ENCODE measurements at places on chromosomes 2 and 18. TPM values are rescaled to one million over a fixed set of nuclear protein-coding genes. Genes with fewer than 3 reads are reported as not detected.
A peak's percentile ranks its signal among the peaks of the same experiment; 100 is the strongest.

DNA sequence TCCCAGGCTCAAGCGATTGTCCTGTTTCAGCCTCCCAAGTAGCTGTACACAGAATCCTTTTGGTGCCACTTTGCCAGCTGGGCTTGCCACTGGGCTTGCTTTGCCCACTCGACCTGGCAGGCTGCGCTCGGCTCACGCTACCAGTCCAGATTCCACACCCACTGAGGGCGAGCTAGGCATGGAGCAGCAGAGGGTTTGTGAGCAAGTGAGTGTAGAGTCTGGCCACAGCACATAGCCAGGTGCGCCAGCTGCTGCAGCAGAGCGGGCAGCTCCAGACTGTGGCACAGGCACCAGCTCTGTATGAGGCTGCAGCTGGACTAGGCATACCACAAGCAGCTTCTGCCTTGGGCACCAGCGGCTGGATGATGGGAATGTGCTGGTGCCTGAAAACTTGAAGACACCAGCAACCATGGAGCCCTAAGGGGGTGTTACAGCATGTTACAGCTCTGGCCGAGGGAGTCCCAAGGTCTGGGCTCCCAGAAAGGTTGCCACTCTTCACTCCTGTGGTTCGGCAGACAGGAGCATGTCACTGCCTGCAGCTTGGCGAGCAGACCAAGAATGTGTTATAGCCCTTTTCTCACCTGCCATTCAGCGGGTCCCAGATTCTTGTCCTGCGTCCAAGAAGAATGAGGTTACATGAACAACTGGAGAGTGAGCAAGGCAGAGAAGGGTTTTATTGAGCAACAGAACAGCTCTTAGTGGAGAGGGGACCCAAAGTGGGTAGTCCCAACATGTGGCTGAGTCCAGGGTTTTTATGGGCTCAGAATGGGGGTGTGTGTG is 12.9 kb downstream of the SMARCAL1 start:
- no peak for DNase-seq

DNA sequence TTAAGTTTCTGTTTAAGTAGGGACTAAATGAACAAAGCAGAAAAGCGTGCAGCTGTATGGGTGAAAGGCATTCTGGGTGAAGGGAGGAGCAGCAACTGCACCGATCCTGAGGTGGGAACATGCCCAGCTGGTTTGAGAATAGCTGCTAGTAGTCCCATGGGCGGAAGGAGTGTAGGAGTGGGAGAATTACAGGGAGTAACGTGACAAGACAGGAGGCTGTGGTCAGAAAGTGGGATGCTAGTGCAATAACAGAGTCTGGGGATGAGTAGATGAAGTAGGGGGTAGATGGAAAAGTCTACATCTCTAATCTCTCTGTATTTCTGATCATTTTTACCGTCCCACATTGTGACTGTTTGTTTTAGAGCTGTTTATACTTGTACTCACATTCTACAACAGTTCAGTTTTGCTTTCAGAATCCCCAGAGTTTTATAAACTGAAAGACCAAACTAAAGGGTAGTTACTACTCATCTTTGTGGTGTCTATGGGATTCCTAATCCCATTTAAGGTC is 118.9 kb downstream of the LCLAT1 start:
- DNase-seq = no peak

GRCh38 chr2:136381722-136382633 is 264.0 kb upstream of the CXCR4 start:
- DNase-seq = no peak

GRCh38 chr18:11767935-11768334 is 78.9 kb downstream of the GNAL start:
- no peak for DNase-seq

- DNase-seq = no peak
Measured at GRCh38 chr2:53473775-53474311, 293.8 kb upstream of the CHAC2 start.

GRCh38 chr2:12861344-12861930 is 144.7 kb downstream of the TRIB2 start:
- no peak for DNase-seq

DSC3 gene
- 0.49 TPM for total RNA-seq

SLC11A1 gene
- 13.8 TPM for total RNA-seq

GRCh38 chr2:203501873-203502272 is 33.2 kb downstream of the RAPH1 start:
- DNase-seq = no peak

- no peak for DNase-seq
Measured at GRCh38 chr2:80299661-80300060, 4.9 kb downstream of the LRRTM1 start.

GRCh38 chr2:22449696-22450095 is 935.3 kb upstream of the KLHL29 start:
- DNase-seq = no peak

- DNase-seq = no peak
Measured at GRCh38 chr2:234427081-234428061, 69.5 kb downstream of the ARL4C start.

DNA sequence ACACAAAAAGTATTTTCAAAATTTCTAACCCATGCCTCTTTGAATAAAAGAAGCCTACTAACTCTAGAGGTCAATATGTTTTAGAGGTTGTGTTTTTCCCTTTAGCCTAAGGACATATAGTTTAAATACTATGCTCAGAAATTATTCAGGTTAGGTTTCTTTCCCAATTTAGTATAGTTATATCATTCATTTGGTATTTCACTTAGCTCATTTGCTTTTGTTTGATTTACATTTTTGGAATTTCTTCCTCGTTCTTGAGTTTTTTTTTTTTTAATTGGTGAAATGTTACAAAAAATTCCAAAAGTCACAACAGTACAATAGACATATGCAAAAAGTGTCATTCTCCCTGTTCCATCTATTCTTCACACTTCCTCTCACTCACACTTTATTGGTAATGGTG is 371.3 kb upstream of the TNP1 start:
- no peak for DNase-seq

SCYGR6 gene
- total RNA-seq = not detected

DNA sequence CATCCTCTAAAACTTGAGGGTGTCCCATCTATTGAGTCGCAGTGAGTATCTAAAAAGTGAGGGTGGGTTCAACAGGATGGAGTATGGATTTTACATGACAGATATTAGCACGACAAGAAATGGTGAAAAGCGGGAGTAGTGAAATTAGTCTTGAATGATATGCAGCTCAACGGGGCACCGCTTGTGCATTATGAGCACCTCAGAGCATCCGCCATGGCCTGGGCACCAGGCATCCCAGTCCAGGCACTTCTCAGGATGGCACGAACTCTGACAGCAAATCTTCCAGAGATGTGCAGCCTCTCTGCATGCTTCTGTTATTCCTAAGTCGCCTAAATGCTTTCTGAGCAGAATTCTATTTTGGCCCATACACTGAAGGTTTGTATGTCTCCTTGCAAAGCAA is 57.1 kb downstream of the ZNF516 start:
- peak; percentile 52 for DNase-seq

C2orf81 gene
- total RNA-seq = 2.0 TPM

DNA sequence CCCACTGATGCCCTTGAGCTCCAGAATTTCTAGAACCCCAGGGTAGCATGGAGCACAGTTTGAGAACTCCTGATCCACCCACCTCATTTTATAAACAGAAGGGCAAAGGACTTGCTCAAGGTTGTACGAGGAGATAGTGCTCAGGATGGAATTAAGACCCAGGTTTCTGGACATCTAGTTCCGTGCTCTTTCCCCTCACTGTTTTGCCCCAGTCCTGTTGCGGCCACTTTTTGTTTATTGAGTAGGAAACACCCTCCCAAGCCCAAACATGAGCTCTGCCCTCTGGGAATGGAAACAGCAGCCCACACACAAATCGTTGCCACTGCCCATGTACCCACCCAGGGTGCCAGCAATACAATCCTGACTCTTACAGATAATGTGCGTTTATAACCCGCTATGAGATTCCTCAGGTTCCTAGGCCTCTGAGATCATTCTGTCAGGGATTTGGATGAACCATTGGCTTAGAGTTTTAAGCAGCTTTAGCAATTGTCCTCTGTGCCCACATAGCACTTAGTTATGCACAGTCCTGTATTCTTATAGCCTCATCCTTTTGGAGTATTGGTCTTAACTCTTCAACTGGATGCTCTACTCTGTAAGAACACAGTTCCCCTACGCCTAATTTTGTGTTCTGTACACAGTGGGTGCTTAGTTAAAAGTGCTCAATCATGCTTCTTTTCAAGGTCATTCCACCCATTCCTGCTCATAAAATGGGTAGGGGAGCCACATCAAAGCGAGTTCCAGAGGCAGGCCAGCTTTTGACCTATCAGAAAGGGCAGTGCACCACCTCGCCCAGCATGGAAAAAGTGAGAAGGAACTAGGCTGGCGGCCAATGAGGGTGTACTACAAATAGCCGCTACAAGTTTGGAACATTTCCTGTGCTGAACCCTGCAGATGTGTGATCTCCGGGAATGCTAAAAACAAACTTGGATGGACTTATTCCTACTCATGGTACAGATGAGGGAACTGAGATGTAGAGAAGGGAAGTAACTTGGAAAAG is 60.3 kb upstream of the IGFBP2 start:
- peak; percentile 89 for DNase-seq

FN1 gene
- total RNA-seq = 671 TPM

DNA sequence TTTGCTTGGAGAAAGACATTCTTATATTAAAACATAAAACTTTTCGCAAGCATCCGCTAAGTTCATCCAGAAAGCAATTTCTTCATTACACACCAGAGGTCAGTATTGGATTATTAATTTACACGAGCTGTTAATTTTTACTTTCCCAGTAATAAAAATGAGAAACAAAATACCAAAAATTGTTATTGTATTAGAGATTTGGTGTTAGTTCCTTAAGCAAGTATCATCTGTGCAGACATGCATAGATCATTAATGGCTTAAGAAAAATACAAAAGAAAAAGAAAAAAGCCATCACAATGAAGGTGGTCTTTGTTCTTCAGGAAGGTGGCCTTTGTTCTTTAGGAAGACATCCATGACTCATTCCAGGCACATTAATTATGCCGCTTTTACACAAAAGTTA is 53.6 kb upstream of the HNMT start:
- no peak for DNase-seq

DNA sequence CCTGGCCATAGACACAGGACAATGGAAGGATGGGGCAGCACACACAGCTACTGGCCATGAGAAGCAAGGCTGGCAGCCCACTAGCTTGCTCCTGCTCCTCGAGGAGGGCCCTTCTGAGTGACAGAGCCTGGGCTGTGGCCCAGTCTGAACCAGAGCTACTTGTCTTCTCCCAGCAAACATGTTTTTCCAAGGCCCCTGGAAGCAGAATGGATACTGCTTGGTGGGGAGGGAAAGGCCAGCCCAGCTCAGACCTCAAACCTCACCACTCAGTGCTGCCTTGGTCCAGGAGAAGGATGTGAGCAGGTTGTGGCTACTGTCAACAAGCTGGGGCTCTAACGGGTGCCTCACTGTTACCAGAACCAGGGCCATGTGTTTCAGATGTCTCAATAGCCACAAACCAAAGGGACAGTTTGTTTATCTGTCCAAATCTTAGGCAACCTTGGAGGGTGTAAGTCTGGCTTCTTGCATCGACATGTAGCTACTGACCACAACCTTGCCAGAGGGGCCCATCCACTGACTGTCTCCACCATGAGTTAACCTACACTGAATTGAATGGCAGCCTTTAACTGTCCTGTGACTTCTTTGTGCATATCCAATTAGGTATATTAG is 98.6 kb downstream of the TGFA start:
- DNase-seq = no peak

ACKR3 gene
- total RNA-seq = 39.1 TPM
